NCI-H1048 (cell line): ENCODE measurements at places on chromosomes 5 and 9.

GRCh38 chr5:151961557-151961956, 36.9 kb upstream of the GLRA1 start:
- no peak for DNase-seq

DNA sequence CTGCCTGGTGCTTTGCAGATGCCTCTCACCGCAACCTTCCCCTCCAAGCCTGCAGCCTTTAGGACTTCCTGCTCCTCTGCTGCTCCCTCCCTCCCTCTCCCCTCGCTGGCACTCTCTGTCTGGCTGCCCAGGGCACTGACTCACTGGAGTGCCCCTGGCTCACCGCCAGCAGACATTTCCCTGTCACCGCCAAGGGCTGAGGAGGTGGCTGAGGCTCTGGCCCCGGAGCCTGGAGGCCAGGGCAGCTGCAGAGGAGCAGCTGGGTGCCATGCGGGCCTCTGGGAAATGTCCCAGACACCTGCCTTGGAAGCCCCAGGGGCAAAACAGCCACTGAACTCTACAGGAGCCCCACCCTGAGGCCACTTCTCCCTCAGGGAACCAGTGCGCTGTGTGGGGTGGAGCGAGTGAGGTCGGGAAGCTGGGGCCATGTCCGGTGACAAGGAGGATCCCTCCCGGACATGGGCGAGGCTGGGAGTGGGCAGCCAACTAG, 53.4 kb downstream of the TENT4A start:
- no peak for DNase-seq

DNA sequence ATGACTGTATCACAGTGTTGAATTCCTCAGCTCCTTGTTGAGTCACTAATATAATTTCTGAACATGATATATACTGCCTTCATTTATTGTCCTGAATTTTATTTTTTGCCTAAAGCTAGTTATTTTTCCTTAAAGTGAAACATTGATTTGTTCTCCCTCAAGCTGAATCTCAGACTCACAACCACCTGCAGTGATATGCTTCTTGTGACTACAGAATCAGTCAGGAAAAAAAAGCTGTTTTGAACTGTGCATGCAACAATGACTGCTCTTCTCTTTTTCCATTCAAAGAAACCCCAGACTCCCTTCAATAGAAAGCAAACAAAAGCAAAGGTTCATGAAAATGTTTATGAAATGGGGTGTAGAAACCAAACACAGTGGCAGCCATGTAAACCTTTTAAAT, 470.2 kb upstream of the CHD1 start:
- DNase-seq = no peak

DNA sequence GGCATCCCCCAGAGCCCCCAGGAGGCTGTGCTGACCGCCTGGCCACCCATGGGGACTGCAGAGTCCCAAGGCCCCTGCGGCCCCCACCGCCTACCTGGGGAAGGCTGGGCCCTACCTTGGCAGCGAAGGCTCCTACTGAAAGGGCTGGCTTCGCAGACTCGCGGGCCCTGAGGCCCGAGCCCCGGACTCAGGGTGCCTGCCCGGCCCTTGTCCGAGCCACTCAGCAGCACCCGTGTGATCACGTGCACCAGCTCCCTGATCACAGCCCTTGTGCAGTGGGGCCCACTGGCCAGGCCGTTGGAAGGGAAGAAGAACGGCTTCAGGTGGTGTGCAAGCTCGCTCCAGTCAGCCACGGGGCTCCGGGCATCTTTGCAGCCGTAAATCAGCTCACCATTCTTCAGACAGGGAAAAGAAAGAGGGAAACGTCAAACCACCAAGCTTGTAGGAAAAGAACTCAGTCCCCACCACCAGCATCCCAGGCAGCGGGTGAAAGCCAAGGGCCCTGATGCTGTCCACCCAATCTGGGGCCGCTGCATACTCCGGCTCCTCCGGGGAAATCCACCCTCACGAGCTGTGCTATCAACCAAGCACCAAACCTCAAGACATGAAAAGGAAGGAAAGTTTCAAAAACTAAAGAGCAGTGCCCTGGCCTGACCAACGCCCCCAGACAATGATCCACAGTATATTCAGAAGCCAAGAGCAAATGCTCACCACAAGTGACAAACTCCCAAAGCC, 31.9 kb downstream of the IPPK start:
- DNase-seq = no peak

DNA sequence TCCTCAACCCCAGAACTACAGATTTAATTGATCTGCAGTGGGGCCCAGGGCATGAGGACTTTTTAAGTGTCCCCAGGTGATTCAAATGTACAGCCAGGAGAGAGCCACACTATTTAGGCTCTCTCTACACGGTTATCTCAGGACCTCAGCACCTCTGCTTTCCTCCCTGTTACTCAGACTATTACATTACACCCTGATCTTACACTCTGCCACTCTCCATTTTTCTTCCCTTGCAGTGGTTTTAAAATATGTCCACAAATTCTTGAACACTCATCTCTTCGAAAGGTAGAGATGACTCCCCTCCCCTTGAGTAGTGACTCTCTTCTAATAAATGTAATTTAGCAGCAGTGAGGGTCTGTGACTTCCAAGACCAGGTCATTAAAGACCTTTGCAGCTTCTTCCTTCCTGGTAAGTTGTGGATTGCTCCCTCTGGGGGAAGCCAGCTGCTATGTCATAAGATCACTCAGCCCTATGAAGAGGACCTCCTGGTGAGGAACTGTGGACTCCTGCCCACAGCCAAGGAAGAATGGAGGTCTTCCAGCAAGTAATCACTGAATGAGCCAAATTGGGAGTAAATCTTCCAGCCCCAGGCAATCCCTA, 87.5 kb upstream of the SSBP2 start:
- no peak for DNase-seq

DNA sequence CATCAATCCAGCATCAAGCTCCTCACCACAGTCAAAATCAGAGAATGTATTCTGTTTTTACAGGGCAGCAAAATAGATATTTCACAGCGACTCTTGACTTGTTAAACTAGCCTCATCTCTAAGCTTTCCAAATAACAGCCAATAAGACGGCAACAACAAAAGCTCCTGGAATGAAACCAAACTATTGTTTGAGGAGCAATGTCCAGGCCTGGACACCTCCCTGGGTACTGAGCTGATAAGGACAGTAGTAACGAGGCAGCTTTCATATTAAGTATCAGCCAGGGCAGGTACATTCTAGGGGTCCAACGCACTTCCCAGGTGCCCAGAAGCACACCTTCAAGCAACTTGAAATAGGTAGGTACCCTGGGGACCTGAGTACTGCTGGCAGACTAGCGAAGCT, 260.3 kb downstream of the ENC1 start:
- no peak for DNase-seq

- DNase-seq = no peak
These were observed 3.5 kb downstream of the HBEGF start for GRCh38 chr5:140342896-140343295.

DNA sequence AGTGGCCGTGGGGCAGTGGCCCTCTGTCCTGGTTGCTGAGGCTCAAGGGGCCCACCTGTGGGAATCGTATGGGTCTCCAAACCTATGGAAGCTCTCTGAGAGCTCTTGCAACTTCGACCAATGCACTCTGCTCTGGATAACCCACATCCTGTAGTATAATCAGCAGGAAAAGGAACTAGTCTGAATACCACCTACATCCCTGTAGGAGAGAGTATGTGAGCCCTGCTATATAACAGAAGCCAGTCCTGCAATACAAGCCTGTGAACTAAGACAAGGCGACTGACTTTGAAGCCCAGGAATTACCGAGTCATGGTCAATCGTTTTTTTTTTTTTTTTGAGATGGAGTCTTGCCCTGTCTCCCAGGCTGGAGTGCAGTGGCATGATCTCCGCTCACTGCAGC, 29.8 kb upstream of the BICD2 start:
- no peak for DNase-seq

GRCh38 chr9:96202971-96203780, 98.8 kb downstream of the HSD17B3 start:
- DNase-seq = no peak

- DNase-seq = no peak
These were observed 10.3 kb downstream of the WWC1 start for GRCh38 chr5:168301593-168302390.

GRCh38 chr9:12849486-12850003, 74.7 kb downstream of the LURAP1L start:
- DNase-seq = no peak

GRCh38 chr9:124477648-124478285, 27.5 kb downstream of the ADGRD2 start:
- no peak for DNase-seq

- no peak for DNase-seq
These were observed 41.3 kb downstream of the GARNL3 start for GRCh38 chr9:127305838-127306226.
